ENCODE measurements at places on chromosomes 11 and 22.

- DNase-seq: no peak
These were observed 70.3 kb downstream of the MAML2 start for GRCh38 chr11:96272529-96273222.

DNA sequence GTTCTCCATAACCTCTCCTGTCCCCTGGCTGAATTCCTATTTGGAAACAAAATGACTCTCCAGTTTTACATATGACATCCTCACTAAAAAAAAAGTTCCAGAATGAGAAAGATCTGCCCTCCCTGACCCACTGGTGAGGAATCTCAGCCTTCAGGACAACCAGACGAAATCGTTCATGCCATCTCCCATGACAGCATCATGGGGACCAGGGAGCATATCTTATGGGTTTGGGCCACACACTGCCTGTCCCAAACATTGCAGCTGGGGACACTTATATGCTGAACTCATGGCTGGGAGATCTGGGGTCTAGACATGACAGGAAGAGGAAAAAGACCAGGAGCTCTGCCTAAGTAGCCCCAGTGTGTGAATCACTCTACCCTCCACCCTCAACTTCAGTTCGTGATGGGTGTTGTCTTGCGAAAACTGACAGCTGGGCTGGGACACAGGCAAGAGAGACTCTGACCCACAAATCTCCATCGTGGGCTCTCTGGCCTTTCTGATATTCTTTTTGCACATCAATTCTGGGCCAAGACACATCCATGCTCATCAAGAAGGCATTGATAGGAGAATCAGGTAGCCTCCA is 102.0 kb downstream of the ZNF280B start:
- DNase-seq: no peak

GRCh38 chr11:17273211-17273610 is 3.3 kb upstream of the NUCB2 start:
- DNase-seq: no peak

DNA sequence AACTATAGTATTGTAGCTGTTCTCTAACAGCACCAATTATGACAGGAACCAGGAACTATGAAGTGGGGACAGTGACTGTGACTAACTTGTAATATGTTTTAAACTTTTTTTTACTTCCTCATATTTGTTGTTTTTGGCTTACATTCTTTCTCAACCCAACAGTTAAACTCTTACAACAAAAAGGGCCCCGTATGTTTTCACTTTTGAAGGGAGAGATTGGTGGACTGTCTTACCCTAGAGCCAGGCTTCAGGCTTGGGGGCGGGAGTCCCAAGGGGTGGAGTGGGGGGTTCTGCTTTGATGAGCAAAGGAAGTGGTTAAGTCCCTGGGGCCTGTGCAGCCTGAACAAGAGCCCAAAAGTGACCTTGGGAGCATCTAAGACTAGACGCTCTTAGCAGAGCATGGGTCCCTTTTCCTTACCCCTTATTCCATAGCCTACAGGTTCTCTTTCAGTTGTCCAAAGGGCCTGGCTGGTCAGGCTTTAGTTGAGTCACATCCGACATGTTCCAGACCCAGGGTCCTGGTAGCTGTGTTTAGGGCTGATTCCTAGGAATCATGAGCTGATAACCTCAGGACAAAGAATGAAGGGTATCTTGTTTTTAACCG is 38.8 kb downstream of the STIM1 start:
- DNase-seq: no peak

DNA sequence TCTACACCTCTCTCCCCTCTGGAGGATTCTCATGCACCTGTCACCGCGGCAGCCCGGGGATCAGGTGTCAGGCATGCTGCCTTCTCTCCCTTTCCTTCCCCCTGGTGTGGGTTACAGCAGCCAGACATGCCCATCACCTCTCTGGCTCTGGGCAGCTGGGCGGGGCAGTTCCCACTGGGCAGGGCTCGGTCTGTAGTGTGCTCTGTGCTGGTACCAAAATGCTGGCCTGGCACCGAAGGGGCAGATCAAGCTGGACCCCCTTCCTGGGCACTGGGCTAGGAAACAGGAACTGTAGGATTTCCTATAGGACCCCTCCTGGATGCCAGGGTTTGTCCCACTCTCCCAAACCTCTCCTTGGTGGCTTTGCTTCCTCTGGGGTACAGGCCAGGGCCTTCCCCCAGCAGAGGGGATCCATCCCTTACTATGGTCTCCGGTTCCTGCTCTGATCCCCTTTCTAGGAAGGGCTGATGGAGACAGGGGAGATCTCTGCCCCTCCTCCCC is 821 bp downstream of the GAL3ST1 start:
- no peak for DNase-seq

DNA sequence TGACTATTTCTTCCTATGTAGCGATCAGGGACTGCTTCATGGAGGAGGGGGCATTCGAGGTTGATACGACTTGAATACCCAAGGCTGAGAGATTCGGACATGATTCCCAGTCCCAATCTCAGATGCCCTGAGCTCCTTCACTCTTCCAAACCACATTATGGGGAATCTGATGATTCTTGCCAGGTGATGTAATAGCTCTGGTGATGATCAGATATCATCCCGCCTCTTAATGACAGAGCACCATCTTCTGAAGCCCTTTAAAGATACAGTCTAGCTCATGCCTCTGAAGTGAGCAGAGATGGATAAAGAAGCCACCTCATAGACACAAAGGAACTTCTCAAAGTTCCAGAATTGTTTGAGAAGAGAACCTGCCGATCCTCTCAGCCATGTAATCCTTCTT is 8.9 kb upstream of the CLMP start:
- no peak for DNase-seq

GRCh38 chr11:68150037-68150436 is 28.8 kb upstream of the CHKA start:
- DNase-seq: no peak

- DNase-seq: no peak
These were observed 13.5 kb upstream of the OAF start for GRCh38 chr11:120197251-120197891.
